ACHN (cell line): ENCODE measurements at places on chromosomes 16 and 17.

GRCh38 chr16:57588831-57589230 is 39.6 kb upstream of the ADGRG1 start:
- no peak for DNase-seq

DNA sequence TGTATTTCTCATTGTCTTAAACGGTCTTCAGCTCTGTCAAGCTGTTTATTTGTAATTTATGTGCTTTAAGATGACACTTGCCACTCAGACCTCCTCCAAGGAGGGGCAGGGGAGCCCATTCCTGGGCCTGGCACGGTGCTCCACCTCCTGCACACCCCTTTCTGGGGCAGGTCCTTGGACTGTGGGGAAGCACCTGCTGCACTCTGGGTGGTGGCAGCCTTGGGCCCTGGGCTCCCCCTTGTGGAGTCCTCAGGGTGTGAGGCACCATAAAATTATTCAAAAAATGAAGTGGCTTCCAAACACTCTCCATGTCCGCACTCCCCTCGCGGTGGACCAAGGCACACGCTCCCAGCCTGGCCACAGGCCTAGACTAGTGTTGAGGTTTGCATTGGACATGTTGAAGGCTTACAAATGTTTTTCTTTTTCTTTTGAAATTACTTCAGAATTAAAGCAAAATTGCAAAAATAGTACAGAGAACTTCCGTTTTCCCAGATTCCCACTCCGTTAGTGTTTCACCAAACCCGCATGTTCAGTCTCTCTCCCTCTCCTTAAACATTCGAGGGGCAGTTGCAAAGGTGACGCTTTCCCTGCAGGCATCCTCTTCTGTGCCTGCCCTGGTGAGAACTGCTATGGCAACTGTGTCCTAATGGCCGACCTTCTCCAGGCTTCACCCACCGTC is 32.4 kb downstream of the FOXK2 start:
- DNase-seq = peak; percentile 89

DNA sequence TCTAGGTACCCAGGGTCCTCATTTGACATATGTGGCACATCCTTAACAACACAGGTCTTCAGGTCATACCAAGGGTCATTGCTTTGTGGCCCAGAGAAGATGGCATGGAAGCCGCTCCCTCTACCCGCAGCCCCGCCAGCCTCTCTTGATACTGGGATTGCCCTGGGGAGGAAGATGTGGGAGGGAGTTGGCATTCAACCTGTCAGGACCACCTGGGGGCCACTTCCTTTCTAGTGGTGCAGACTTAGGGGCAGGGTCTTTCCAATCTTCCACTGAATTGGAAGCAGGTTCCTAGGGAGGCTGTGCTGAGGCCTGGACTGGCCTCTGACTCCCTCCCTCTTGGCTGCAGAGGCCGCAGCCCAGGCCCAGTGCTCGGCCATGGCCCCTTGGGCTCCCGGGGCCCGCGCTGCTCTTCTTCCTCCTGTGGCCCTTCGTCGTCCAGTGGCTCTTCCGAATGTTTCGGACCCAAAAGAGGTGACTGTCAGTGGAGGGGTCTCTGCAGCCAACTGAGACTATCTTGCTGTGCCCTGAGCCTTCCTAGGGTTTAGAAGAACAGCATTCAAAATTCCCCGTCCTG is 5.1 kb upstream of the HEXIM1 start:
- no peak for DNase-seq

GRCh38 chr16:80720804-80721371 is 83.5 kb downstream of the CDYL2 start:
- peak; percentile 6 for DNase-seq

- no peak for DNase-seq
These were observed 139.0 kb downstream of the CYLD start for GRCh38 chr16:50880926-50881325.

- no peak for DNase-seq
These were observed 32.0 kb downstream of the ABCC1 start for GRCh38 chr16:15981382-15981781.

DNA sequence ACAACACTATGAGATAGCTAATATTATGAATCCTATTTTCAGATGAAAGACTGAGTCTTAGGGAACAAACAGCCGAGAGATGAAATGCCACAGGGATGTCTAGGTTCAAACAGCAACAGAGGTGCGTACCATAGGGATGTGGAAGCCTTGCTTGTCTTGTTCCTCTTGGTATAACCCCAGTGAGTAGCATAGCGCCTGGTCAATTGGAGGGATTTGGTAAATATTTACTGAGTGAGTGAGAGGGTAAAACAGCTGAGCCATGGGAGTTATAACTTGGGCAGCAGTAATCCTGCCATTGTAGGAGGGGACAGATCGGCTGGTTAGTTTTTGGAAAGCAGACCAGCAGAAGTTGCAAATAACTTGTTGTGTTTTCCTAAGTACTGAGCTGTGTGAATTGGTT is 80.2 kb downstream of the WWOX start:
- DNase-seq = no peak

DNA sequence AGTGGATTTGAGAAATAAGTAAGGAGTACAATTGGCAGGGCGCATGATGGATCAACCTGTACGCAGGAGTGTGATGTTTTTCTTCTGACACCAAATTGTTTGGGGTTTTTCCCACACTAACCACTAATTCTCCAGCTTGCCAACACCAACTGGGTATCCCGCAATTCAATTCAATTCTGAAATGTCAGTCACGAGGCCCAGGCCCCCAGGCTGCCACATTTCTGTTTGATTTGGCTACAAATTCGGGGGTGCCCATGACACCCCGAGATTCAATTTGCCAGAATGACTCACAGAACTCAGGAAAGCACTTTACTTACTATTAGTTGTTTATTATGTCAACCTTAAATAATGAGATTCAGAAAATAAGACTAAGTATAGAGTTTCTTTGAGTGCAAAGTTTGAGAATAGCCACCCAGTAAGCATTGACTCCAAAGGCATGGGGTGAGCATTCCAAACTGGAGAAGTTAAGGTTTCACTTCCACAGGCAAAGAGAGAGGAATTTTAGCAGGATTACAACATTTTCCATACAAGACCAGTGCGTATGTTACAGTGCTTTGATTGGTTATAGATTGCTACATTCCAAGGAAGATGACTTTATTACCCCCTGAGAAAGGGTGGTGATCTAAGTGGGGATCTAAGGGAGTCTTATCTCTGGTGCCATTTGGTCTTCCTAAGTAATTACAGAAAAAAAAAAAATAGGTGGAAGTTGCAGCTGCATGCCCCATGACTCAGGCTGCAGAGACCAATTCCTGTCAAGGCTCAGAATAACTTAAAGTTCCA is 11.5 kb downstream of the SLC46A1 start:
- DNase-seq = peak; percentile 36

GRCh38 chr16:832652-833336 is 32.3 kb upstream of the GNG13 start:
- DNase-seq = no peak

- DNase-seq = no peak
These were observed 4.7 kb downstream of the DNAH17 start for GRCh38 chr17:78572239-78573205.

- peak; percentile 90 for DNase-seq
These were observed at the start of gene EVI2A for GRCh38 chr17:31321481-31321880. EVI2A (minus strand) TSS chr17:31321622; CDS start chr17:31319013, 2,609 bp downstream.

GRCh38 chr16:88072571-88073001 is 121.4 kb downstream of the BANP start:
- DNase-seq = no peak

DNA sequence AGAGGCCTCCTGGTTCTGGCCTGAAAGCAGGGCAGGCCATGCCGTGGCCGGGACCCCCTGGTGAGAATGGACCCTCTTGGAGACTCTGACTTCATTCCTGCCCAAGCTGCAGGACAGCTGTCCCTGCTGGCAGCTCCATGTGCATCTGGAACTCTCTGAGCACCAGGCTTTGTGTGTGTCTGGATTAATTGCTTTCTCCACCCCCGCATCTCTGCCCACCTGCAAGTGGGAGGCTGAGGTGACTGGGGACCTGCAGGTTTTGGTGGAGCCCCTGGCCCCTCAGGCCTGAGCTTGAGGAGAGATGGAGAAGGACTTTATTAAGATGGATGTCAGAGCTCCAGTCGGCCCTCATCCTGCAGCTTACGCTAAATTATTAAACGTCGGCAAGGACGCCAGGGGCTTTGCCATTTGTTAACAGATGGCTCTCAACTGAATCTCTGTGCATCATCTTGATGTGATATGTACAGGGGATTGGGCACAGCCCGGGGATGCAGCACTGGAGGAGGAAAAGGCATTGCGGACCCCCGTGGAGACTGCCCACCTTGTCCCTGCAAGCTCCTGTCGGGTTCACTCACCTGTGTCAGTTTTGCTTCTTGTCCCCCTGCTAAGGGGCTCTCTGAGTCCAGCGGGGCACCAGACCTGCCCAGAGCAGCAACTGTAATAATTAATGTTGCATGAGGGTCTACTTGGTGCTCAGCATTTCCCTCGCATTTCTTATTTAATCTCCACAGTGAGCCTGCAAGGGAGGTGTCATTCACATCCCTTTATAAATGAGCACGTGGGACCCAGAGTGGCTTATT is 154.1 kb upstream of the RPL38 start:
- no peak for DNase-seq

- no peak for DNase-seq
These were observed 97.2 kb downstream of the ZNF18 start for GRCh38 chr17:11900041-11900476.

- no peak for DNase-seq
These were observed 15.6 kb downstream of the FASN start for GRCh38 chr17:82082456-82082855.

GRCh38 chr17:4635823-4636375 is 5.6 kb downstream of the ALOX15 start:
- no peak for DNase-seq

GRCh38 chr17:56594320-56595107 is 1.0 kb downstream of the NOG start:
- peak; percentile 59 for DNase-seq
